ENCODE measurements at places on chromosomes 16 and 17.

DNA sequence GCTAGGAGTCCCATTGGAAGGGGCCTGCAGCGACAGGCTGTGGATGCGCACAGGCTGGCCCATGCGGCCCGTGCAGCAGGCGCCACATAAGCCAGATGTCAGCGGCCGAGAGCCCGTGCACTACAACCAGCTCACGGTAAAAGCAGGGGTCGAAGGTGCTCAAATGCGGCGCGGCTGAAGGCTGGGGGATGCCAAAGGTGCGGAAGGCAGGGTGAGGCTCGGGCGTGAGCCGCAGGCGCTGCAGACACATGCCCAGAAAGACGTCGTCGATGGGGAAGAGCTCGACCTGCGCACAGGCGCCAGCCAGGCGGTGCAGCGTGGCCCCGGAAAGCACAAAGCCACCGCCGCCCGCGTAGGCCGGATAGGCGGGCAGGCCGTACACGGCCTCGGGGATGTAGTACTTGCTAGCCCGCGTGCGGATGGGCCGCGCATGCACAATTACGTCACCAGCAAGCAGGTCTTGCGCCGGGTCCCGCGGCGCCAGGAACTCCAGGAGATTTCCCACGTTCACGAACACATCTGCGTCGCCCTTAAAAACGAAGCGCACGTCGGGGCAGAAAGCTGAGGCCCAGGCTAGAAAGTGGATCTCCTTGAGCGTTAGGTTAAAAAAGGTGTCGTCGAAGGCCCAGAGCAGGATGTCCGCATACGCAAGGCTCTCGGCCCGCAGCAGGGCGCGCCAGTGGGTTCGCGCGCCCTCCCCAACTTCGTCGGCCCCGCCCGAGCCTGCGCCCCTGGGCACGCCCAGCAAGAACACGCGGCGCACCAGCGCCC lies 1.3 kb downstream of the B3GNT9 start:
- no peak for DNase-seq

DNA sequence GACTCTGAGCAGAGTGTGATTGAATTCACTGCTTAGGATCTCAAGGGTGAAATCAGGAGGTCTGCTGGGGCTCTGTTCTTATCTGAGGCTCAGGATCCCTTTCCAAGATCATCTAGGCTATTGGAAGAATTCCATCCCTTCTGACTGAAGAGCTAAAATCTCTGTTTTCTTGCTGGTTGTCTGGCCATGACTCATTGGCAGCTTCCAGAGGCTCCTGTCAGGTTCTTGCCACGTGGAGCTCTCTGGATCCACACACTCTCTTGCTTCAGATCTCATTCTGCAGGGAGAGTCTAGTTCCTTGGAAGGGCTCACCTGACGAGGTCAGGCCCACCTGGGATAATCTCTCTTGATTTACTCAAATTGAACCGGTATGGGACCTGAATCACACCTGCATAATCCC lies 930.7 kb downstream of the CDH8 start:
- no peak for DNase-seq

GRCh38 chr17:80645706-80646325 lies 101.2 kb downstream of the RPTOR start:
- no peak for DNase-seq

DNA sequence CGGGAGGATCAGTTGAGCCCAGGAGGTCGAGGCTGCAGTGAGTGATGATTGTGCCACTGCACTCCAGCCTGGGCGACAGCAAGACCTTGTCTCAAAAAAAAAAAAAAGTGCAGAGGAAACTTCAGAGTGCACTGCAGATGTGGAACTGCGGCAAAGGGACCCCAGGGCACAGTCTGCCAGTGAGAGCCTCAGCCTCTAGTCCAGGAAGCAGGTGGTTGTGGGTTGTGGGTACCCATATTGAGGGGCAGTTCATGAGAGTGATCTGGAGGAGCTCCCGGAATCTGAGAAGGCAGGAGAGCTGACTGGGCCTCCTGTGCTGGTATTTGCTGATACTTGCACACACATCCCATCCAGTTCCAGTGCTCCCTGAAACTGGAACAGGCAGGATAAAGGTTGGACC lies 13.1 kb downstream of the FOXN1 start:
- no peak for DNase-seq

- no peak for DNase-seq
These were observed 237.0 kb downstream of the SOX9 start for GRCh38 chr17:72357764-72358365.

DNA sequence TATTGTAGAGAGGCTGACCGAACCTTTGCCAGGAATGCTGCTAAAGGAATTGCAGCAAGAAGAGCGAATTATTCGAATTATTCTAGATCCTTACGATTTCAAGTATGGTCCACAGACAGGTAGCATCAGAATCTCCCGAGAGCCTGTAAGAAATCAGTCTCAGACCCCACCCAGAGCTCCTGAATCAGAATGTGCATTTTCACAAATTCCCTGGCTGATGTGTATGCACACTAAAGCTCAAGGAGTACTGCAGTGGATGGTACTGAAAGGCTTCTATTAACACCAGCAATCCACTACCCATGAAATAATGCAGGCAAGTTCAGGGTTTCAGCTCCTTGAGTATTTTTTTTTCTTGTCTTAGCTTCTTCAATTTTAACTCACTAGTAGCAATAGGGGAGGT lies 49.4 kb downstream of the ZZEF1 start:
- DNase-seq: no peak

GRCh38 chr17:17809531-17810083 lies 27.2 kb downstream of the SREBF1 start:
- DNase-seq: no peak

DNA sequence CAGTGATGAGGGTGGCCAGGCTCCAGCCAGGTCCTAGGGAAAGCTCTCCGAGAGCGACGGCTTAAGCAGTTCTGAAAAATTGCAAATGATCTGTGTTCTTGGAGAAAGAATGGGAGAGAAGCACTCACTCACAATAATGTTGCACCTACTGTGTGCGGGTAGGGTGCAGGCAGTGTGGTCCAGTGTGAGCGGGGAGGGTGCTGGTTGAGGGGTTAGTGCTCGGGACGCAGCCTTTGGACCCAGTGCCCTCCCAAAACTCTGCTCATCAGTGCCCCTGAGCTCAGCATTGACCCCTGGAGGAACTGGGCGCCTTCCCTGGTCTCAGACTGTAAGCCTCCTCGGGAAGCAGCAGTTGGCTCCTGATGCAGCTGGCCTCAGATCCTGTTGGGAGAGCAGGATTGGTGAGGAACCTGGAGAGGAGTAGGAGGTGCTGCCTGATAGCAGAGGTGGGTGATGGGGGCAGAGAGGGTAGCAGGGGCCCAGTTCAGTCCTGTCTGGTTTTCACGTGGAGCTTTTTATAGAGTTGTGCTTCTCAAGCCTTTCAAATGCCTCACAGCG lies 23.6 kb upstream of the ZNF750 start:
- DNase-seq: no peak

DNA sequence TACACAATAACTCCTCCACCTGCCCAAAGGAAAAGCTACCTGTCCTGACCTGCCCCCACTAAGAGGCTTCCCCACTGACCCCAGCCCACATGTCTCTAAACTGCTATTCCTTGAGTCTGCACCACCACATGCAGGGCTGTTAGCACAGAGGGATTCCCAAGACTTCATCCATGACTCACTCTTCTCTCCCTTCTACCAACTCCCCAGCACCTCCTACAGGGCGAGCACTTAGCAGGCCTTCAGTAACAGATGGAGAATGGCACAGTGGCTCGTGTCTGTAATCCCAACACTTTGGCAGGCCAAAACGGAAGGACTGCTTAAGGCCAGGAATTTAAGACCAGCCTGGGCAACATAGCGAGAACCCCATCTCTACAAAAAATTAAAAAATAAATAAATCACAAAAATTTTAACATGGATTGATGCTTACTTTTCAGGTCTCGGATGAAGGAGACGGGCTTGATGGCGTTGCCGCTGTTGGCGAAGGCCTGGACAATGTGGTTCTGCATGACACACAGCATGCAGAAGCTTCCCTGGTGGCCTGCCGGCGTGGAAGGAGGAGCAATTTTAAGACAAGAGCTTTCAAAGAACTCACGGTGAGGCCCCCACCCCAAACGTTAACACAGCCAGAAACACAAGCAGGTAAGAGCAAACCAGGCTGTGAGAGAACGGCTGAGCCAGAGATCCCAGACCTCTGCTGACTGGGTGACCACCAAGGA lies 12.0 kb downstream of the USP36 start:
- DNase-seq: no peak

DNA sequence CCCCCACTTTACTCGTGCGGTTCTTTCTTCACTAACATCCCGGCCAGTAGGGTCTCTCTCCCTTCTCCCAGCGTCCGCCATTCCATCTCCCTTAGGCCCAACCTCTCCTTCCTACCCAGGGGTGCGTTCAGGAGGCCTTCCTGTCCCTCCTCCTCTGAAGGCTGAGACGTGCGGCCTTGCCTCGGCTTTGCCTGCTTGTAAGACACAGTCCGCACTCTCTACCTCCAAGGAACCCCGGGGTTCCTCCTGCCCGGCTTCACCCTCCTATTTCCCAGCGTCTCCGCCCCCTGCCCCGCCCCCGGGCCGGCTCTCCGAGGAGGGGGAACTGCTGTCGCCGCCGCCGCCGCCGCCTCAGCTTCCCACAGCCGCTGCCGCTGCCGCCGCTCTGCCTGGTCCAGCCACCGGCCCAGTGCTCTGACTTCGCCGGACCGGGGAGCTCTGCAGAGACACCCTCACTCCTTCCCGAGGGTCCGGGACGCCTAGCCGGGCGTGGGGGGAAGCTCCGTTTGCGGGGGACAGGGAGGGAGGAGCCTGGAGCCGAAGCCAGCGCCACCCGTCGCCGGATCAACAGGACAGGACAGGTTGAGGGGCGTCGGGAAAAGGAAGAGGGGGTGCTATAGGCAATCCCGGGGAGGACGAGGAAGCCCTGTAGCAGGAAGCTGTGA lies 1.2 kb upstream of the FGF11 start:
- DNase-seq: peak; percentile 21

GRCh38 chr17:28072936-28073533 lies 30.6 kb downstream of the NLK start:
- no peak for DNase-seq

DNA sequence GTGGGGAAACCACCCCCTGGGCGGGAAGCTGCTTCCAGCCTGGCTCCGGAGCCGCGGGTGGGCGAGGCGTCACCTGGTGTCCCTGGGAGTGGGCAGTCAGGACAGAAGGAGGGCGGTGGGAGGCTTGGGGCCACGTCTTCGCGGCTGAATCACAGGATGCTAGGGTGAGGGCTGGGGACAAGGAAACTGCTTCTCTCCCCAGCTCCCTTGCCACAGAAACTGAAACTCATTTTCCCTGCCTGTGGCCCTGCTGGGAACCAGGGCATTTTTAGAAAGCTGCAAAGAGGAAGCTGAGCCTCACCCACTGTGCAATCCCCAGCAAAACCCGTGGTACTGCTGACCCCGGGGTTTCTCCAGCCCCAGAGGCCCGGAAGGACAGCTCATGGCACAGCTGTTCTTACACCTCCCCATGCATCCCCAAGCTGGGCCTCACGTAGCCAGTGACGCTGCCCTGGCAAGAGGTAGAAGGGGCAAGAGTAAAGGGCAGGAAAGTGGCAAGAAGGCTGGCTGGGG lies 8.2 kb downstream of the RHBDF2 start:
- DNase-seq: no peak

DNA sequence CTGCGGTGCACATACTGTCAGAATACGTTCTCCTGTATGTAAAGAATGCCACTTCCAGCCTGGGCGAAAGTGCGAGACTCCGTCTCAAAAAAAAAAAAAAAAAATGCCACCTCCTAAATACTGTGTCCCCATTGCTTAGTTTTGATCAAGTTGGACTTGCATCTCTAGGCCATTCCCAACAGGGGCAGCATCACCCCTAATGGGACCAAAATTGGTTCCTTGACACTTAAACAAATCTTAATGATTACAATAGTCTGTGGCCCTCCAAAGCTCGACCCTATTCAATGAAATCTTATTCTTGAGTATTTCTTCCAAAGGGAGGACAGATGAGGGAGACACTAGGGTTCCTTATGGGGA lies 154.7 kb upstream of the PLCG2 start:
- DNase-seq: no peak

- DNase-seq: no peak
These were observed 256.9 kb upstream of the PMFBP1 start for GRCh38 chr16:72428681-72429376.

DNA sequence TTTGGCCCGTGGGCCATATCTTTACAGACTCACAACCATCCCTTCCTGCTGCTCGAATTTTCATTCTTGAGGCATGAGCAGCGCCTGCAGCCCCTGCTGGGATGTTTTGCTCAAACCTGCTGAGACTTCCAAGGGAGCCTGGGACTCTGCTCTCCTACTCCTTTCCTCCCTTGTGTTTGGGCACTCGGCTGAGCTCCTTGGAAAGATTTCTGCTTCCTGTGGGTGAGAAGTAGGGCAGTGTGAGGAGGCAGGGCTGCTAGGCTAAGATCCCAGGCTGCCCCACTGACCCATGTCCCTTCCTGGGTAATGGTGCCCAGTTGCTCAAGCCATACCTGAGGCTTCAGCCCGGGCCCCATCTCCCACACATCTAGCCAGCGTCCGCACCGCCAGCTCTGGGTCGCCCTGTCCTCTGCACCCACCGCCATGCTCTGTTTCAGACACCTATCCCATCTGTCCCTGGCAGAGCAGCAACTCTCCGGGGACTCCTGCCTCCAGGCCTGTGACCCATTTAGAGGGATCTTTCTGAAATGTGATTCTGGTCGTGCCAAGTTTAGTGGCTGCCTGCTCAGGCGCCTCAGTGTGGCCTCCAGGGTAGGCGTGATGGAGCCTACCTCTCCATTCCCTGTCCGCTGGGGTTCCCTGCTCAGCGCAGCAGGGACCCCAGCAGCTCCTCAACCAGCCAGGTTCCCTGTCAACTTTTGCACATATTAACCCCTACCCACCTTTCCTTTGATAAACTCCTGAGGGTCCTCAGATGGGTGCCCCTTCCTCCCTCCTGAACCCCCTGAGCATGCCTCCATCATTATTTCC lies 190.1 kb downstream of the CCDC182 start:
- no peak for DNase-seq

- no peak for DNase-seq
These were observed 66.9 kb downstream of the METRNL start for GRCh38 chr17:83146347-83146746.

DNA sequence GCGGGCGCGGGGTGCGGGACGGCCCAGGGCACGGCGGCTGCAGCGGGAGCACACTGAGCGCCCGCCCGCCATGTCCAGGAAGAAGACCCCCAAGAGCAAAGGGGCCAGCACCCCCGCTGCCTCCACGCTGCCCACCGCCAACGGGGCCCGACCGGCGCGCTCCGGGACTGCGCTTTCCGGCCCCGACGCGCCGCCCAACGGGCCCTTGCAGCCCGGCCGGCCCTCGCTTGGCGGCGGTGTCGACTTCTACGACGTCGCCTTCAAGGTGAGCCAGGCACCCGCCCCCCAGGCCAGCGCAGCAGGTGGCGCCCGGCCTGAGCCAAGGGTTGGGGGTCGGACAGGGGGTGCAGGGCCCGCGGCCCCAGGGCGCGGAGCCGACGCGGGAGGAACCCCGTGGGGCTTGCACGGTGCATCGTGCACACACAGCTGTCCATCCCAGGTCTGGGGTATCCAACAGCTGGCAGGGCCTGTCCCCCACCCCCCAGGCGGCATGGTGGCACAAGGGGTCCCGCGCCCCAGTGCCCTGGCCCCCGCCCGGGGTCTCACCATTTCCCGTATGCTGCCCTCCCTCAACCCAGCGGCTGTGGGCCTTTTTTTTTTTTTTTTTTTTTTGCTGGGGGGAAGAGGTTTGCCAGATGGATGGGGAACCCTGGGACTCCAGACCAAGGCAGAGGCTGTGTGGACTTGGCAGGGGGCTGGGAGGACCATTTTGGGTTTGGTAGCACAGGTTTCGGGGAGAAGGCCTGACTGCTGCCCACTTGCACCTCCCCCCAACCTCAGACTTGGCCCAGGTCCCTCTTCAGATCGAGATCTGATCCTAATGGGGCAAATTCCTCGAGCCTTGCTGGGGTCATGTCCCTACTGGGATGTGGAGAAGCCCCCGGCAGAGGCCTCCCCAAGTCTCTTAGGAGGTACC lies 547 bp downstream of the RAB26 start:
- no peak for DNase-seq

GRCh38 chr16:29114574-29114973 lies 129.7 kb downstream of the LAT start:
- DNase-seq: no peak
